ENCODE measurements at places on chromosomes 6 and 20.

DNA sequence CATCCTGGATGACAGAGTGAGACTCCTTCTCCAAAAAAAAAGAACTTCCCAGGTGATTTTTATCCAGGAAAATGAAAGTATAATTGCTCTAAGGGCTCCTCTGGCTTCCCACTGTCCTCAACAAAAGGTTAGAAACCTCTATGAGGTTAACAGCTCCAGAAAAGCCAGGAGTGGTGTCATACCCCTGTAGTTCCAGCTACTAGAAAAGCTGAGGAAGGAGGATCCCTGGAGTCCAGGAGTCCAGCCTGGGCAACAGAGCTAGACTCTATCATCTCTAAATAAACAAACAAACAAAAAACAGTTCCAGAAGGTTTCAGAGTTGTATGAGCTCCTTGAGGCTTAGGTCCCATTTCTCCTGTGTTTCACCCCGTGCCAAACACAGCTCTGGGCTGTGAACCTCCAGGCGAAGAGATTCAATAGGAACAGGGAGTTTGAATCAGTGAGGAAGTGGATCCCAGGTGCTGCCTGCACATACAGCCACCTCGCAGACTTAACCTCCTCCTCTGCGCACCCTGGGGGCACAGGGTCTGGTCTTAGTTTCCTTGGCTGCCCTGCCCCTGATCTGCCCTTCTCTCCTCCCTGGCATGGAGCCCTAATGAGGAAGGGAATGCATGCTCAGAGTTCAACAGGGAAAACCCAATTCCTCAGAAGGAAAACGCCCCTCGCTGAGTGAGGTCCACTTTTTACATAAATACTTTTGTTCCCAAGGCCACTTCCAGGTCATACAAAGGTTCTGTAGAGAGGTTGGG is 31.0 kb downstream of the ZC3H12D start:
- DNase-seq: no peak

DNA sequence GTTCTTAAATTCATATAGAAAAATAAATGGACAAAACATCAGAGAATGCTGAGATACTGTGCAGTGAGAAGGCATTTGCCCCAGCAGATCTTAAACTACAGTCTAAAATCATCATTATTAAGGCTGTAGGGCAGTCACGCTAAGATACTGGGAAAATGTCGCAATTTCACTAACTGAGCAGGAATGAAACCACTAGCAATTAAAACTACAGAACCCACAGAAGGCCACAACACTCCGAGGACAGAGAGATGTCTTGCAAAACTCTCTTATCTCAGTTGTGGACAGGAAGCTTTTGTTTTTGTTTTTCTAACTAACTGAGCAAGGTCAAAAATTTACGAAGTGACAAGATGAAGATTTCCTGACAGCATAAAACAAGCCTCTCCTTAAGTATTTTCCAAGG is 18.2 kb downstream of the GNAS-AS1 start:
- no peak for DNase-seq

DNA sequence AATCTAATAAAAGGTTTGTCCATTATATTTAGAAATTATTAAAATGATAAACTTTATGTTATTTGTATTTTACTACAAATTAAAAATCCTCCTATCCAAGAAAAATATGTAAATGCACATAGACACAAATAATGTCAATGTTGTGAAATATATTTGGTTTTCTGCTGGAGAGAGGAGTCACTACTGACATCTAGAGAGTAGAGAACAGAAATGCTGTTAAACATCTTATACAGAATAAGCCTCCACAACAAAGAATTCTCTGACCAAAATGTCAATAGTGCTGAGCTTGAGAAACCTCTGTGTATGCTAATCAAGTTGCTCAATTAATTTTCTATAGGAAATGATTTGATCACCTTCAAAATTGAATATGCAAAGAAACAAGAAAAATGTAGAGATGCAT is 12.4 kb downstream of the HTR1B start:
- DNase-seq: no peak

GRCh38 chr6:144330017-144330987 is 45.2 kb downstream of the UTRN start:
- no peak for DNase-seq

DNA sequence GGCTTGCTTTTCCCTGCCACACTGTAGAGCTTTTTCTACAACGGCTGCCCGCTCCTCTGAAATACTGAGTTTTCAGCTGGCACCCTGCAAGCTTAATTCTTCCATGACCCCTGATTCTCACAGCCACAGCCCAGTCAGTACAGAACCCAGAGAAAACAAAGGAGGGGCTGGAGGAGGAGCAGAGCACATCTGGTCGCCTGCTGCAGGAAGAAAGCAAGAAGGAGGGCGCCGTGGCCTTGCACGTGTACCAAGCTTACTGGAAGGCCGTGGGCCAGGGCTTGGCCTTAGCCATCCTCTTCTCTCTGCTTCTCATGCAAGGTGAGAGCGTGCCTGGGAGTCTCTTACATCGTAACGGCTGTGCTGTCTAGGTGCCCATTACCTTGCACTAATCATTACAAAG is 11.3 kb downstream of the DLK2 start:
- no peak for DNase-seq

GRCh38 chr6:136893187-136893586 is 28.9 kb upstream of the SLC35D3 start:
- no peak for DNase-seq

DNA sequence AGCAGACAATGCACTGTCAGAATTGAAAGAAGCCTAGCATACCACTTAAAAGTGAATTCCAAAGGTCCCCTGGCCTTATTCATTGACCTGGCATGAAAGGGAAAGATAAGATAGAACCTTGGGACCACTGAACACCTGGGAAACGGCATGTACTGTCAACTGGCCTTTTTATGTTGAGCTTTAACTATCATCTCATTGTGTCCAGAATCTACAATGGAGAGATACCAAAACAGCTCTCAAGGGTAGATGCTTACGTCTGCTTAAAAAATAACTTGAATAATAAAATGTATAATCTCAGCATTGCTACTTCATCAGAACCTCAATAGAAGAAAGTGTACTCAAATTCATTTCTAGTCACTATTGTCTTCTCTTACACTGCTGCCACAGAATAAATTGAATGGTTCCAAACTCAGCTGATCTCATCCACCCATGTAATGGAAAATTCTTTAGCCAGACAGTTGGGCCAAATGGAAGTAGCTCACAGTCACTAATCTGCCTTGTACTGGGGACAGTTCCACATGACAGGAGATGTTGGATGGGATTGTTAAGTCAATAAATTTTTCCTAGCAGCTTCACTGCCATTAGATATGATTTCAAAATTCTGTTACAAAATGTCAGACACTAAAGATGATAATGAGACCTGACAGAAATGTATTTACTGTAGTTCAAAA is 93.8 kb downstream of the MLIP start:
- DNase-seq: no peak

DNA sequence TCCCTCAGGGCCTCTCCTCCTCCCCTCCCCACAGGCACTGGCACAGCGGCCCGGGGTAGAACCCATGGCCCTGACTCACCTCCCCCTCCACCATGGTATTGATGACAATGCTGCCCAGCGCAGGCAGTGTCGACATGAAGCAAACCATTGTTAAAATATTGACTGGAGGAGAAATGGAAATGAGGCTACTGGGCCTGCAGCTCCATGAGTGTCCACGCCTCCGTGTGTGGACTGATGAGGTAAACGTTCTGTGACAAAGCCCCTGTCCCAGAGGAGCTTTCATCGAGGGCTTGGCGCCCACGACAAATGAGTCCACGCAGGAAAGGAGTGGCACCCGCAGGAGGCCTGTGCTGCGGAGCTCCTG is 402.7 kb downstream of the TAF4 start:
- DNase-seq: no peak

- DNase-seq: peak; percentile 81
Observed at GRCh38 chr6:3157131-3157933, at the start of gene TUBB2A. TSS of gene TUBB2A (minus strand) at chr6:3157544. CDS start at chr6:3157463, 81 bp downstream.

DNA sequence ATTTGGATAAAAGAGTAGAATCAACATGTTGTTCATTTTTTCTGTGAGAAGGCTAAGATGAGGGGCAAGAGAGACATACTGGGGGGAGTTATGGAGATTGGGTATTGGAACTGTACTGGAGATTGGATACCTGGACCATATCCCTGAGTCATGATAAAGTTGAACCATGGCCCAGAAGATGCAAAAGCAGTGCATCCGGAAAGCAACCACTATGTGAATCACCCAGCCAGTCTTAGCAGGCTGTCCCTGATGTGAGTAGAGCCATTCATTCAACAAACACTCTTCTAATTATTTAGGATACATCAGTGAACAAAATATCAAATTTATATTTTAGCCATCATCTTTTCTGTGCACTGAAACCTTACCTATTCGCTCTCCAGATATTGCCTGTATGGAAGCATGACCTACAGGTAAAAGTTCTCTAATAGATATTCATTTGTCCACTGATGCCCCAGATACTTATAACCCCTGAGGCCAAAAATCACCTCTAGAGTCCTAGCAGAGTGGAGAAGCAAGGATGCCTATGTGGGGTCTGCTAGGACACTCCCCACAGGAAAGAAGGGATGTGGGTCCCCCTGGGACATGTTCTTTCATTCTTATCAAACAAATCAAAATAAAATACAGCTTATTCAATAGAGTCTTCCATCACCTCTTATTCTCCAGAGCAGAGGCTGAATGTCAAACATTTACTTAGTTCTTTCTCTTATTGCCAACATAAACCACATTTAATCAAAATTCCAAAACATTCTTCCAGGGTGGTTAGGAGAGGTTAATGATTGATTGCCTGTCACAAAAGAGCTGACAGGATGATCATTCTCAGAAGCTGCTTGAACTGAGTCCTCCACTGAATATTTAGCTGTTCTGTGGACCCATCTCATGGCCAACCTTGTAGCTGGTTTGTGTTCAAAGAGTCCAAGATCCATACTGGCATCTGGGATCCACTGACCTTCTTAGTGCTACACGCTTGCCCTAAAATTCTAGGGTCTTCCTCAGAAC is 37.0 kb upstream of the PKHD1 start:
- no peak for DNase-seq
